ENCODE measurements at places on chromosomes 7 and 10.

GRCh38 chr7:129553899-129554461 is 51.6 kb downstream of the SMKR1 start:
- DNase-seq: no peak

DNA sequence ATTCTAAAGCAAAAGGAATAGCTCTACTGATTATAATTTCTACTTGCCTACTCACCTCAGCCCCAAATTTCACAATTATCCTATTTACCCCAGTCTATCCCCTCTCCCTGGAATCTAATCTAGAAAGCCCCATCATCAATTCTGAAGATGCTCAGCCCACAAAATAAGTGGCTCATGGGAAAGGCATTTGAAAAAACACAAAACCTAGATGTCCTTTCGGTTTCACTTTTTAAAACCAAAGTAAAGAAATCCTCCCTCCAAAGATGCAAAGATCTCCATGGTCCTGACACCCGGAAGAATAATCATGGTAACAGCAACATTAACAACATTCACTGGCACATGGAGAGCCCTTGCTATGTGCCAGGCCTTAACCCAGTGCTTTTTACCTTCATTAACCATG is 224.8 kb downstream of the FGFR2 start:
- no peak for DNase-seq

DNA sequence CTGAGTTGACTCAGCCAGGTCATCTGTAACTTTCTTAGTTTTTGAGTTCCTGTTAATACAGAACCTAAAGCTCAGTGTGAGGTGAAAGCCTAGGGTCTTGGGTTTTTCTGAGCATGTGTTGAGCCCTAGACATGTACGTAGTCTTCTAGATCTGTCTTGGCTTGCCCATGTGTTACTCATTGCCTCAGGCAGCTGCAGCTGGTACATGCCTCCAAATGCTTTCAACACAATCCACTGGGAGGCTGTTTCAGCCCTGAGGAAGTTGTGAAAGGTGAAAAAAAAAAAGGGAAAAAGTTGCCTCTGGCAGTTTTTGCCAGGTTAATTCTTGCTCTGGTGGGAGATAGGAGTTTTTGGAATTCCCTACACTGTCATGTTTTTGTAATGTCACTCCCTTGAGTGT is 134.6 kb downstream of the RNF216 start:
- DNase-seq: no peak

- DNase-seq: no peak
Measured at GRCh38 chr10:4131407-4132215, 346.6 kb upstream of the KLF6 start.
